ENCODE measurements at places on chromosomes 1 and 21.

- no peak for DNase-seq
Observed at GRCh38 chr1:58844176-58844575, 60.3 kb upstream of the JUN start.

- DNase-seq: no peak
Observed at GRCh38 chr1:159121526-159121925, 45.0 kb upstream of the AIM2 start.

DNA sequence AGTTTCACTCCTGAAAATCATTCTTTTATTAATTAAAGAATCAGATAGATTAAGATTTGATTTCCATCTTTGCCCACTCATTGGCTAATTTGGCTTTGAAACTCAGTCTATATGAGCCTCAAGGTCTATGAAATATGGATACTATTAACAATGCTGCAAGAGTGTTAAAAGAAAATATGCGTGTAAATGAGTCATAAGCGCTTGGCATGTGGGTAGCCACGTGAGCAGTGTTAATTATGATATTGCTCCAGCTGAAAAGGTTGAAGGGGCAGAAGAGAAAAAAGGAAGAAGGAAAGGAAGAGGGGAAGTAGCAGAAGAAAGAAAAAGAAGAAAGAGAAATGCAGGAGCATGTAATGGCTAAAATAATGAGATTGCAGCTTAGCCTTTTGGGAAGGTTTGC is 151.4 kb downstream of the CHRM3 start:
- DNase-seq: no peak

DNA sequence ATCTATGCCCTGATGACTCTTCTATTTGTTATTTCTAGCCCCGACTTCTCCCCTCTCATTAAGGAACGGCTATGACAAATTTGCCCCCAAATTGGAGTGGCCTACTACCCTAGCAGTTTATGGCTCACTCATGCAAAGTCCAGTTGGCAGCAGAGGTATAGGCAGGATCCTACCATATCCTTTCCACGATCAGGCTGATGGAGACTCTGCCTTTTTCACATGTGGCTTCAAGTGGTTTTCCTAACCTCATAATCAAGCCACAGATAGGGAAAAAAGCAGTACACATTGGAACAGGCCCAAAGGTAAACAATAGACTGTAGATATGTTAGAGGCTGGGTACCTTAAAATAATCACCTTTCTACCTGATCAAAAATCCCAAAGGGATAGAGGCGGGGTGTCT is 292.5 kb downstream of the NCAM2 start:
- no peak for DNase-seq

- no peak for DNase-seq
Observed at GRCh38 chr1:57712846-57713245, 289.0 kb upstream of the DAB1 start.

DNA sequence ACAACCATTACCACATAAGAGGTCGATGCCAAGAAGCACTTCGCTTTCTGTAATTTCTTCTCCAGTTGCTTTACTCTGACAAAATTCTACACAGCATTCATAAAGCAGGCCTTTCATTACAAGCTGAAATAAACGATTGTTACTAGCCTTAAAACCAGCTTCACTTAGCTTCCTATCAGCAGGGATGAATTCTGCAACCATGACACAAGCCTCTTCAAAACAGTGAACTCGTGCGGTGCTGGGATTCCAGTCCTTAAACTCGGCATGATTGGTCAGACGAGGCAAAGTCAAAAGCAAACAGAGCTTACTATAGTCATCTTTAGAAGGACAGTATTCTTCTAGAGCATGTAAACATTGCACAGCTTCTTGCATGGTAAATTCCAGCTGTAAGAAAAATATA is 30.6 kb downstream of the WDR47 start:
- DNase-seq: no peak

GRCh38 chr1:167617153-167618147 is 12.6 kb upstream of the RCSD1 start:
- no peak for DNase-seq

DNA sequence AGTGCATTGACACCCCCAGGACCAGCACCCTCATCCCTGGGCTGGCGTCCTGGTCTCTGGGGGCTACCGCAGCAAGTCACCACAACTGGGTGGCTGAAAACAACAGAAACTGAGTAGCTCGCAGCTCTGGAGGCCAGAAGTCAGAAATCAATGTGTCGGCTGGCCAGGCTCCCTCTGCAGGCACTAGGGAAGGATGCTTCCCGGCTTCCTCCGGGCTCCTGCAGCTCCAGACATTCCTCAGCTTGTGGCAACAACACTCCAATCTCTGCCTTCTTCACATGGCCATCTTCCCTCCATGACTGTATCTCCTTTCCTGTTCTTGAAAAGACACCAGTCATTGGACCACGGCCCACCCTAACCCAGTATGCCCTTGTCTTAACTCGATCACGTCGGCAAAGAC is 224.2 kb downstream of the NPHP4 start:
- DNase-seq: no peak

- no peak for DNase-seq
Observed at GRCh38 chr1:182595641-182596240, 6.7 kb upstream of the RNASEL start.

Measured in GM18507 (cell line).